ENCODE measurements at places on chromosomes 5 and 9.

GRCh38 chr9:114017741-114018715 lies 60.1 kb downstream of the AMBP start:
- no peak for DNase-seq

DNA sequence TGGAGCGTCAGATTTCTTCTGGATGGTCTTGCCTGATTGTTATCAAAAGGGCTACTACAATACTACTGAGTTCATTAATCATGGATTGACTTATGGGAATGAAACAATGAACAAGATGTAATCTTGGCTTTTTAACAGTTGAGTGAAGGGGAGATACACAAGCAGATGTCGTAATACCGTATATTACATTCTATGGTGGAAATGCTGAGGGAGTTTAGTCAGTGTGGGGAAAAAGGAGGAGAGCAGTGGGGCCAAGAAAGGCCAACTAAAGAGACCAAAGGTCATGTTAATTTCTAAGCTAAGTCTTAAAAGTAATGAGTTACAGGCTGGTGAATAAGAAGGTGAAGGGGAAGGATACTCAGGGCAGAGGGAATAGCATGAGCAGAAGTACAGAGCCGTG lies 29.0 kb upstream of the PSAT1 start:
- DNase-seq, result no peak

DNA sequence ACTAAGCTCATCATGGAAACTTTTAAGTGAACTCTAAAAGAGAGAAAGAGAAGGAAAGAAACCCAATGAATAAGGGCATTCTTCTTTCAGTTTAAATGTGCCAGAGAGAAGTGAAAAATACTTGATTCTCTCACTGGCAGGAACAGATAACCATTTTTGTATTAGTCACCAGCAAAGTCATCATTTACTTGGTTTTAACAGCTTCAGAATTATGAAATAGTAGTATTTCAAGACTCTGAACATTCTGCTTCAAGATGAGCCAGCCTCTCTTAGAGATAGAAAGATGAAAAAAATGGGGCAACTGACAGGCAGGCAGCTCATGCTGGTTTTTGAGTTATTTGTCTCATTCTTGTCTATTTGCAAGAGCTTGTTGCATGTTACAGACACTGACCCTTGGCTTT lies 103.5 kb downstream of the GCNT1 start:
- no peak for DNase-seq

GRCh38 chr5:126568206-126568755 lies 26.7 kb downstream of the ALDH7A1 start:
- DNase-seq, result no peak

- DNase-seq, result no peak
Measured at GRCh38 chr5:104599726-104600125, 1037.1 kb upstream of the NUDT12 start.

- DNase-seq, result no peak
Measured at GRCh38 chr5:142403583-142403982, 78.8 kb upstream of the SPRY4 start.

- DNase-seq, result no peak
Measured at GRCh38 chr9:124218438-124218982, 39.2 kb upstream of the NEK6 start.

GRCh38 chr9:69495296-69495695 lies 170.3 kb downstream of the ENTREP1 start:
- DNase-seq, result no peak

DNA sequence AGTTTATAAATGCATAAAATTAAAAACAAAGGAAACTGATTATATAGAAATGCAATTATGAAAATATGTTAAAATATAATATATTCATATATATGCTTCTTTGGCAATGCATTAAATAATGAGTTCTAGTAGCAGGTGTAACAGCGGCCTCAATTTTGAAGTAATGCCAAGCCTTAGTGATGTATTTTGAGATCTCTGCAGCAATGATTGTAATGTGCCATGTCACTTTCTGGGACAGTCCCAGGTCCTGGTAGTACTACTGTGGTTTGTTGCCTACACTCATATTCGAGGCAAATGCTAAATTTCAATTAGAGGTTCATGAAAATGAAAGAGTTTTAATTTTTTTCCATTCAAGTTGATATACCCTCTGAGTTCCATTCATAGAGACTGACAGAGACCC lies 75.8 kb upstream of the ORM1 start:
- DNase-seq, result no peak

DNA sequence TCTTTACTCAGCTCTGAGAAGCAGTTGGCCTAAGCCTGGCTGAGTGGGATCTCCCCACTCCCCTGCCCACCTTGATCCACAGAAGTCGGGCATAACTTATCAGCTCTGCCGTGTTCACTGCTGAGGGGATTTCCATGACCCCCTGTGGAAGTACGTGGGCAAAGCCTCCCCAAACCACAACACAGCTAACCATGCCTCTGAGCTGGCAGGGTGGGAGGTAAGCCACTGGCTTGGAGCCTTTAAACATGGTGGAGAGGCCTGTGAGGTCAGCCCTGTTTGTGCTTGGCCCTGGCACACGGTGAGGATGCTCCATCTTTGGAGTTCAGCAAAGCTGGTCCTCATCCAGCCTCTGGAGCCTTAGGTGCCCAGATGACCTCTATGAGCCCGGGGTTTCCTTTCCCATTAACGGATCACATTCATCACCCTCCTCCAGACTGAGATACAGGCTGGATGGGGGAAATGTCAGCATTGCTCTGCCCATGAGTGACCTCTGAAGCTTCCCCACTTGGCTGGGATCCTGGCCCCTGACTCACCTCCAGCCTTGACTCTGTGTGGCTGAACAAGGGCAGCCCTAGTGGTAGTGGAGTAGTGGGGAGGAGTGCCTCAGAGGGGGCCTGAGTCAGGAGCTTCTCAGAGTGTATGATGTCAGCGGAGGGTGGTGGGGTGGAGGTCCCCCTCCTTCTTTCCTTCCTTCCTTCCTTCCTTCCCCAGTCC lies 6.2 kb downstream of the PDLIM4 start:
- no peak for DNase-seq

- no peak for DNase-seq
Measured at GRCh38 chr5:52132053-52132452, 655.7 kb upstream of the ITGA1 start.

- no peak for DNase-seq
Measured at GRCh38 chr9:134353539-134353938, 27.3 kb downstream of the RXRA start.

GRCh38 chr5:25744908-25745307 lies 1100.1 kb upstream of the CDH10 start:
- no peak for DNase-seq

- no peak for DNase-seq
Measured at GRCh38 chr5:169688106-169688505, 51.0 kb downstream of the DOCK2 start.

GRCh38 chr5:98492258-98492657 lies 281.2 kb upstream of the RGMB start:
- DNase-seq, result no peak

GRCh38 chr5:161176221-161176620 lies 324.2 kb upstream of the ATP10B start:
- no peak for DNase-seq

- DNase-seq, result no peak
Measured at GRCh38 chr9:19630760-19631159, 158.1 kb downstream of the SLC24A2 start.

DNA sequence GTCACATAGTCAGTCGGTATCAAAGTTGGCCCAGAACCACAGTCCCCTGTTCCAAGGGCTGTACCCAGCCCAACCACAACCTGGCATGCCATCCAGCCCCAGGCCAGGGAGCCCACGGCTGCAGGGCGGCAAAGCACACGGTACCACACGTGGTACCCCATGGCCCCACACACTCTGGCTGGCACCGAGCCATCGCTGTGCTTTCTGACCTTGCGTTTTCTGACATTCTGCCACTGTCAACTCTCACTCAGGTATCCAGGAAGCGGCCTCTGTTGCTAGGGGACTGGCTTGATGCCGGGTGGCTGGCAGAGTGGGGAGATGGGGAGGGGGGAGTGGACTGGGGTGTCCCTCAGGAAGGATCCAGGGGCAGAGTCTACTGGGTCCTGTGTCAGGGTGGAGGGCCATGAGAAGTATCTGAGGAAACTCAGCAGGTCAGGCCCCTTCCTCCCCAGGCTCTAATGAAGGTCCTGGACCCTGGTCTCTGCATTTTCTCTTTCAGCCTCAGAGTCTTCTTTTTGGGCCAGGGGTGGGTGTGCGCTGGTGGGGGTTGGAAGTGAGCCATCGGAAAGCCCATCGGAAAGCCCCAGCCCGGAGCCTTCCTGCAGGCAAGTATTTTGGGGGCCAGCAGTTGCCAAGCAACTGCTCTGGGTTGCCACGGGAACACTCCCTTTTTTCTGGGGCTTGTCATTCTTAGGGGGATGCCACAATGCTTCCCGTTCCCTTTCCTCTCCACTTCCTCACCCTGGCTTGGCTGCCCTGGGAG lies 21.0 kb upstream of the RALGDS start:
- DNase-seq, result no peak

DNA sequence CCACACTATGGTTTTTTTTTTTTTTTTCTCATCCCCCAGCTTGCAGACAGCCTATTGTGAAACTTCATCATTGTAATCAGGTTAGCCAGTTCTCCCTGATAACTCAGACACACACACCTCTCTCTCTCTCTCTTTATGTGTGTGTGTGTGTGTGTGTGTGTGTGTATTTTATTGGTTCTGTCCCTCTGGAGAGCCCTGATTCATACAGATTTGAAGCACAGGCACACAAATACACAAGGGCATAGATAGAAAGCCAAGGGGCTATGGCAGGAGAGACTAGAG lies 20.6 kb upstream of the VCAN start:
- no peak for DNase-seq

- no peak for DNase-seq
Measured at GRCh38 chr5:124859027-124859426, 112.6 kb upstream of the ZNF608 start.

DNA sequence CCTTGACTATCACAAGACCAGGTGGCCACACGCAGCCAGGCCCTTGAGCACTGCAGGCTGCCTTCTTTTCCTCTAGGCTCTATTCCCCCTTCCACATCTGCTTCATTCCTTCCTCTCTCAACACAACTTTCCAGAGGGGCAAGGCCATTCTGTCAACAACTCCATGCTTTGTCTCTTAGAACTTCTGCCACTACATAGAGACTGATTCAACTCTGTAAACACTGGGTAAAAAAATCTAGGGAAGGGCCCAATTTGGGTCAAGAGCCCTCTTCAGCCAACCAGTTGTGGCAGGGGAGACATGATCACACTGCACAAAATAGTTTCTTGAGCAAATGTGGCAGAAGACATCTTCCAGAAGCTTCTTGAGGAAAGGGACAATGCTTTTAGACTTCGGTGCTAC lies 55.6 kb downstream of the ATPSCKMT start:
- DNase-seq, result no peak

DNA sequence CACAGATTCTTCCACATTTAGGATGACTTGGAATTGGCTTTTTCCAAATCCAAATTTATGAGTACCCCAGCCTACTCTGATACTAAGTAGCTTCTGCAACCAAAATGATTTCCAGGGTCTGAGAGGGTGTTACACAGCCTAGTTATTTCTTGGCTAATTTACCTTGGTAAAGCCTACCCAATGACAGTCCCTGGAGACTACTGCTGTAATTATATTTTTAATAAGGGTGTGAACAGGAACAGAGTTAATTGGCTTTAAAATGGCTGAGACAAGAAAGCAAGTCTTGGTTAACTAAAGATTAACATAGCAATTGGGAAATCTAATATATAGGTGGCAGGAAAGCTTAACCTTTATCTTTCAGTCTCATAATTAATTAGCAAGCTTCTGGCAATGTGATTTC lies 9.3 kb downstream of the PRLR start:
- DNase-seq, result no peak

- DNase-seq, result no peak
Measured at GRCh38 chr9:121281614-121282276, 13.8 kb downstream of the GSN start.
